ENCODE measurements at places on chromosomes 11 and 22. TPM values are rescaled to one million over a fixed set of nuclear protein-coding genes. Genes with fewer than 3 reads are reported as not detected.
A peak's percentile ranks its signal among the peaks of the same experiment; 100 is the strongest.

DNA sequence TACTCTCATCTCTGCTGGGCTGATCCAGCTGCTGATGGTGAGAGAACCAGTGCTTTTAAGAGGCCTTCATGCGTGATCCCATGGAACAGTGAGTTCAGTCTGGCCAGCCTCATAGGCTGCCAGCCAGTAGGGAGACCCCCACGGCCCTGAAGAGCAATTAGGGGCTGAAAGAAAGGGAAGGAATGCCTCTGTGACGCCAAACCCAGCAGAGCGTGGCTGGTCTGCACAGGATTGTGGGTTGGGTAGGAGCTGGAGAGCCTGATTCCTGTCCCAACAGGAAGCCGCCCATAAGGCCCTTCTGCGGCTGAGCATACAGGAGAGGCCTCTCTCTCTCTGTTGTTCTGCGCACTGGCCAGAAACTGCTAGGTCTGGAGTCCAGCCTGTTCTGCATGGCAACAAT is 181.5 kb upstream of the E2F8 start:
- H3K4me1 ChIP-seq = no peaks in the 10 kb centered on the region
- H3K4me3 ChIP-seq = no peak overlapping the region
- H3K27me3 ChIP-seq = peaks cover 5% of the 10 kb centered on the region
- DNase-seq = no peak
- no peak overlapping the region for H3K27ac ChIP-seq
- no peaks in the 10 kb centered on the region for H3K36me3 ChIP-seq

DNA sequence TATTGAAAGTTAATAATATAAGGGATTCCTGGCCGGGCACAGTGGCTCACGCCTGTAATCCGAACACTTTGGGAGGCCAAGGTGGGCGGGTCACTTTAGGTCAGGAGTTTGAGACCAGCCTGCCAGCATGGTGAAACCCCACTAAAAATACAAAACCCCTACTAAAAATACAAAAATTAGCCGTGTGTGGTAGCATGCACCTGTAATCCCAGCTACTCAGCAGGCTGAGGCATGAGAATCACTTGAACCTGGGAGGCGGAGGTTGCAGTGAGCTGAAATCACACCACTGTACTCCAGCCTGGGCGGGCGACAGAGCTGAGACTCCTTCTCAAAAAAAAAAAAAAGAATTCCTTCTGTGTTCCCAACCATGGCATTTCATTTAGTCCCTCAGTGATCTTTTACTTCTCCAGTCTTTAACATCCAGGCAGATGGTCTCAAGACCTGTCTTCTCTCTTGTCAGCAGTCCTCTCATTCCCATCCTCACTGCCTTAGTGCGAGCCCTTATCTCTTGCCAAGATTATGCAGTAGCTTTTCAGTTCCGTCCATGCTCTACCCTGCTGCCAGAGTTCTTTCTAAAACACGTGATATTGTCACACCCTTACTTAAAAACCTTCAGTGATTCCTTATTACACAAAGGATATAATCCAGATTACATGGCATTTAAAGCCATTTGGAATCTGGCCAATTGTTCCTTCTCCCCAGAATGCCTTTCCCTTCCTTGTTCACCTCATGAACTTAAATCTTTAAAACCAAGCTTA is 17.9 kb downstream of the RTN3 start:
- no peak for DNase-seq
- H3K36me3 ChIP-seq = peaks cover 7% of the 10 kb centered on the region
- H3K4me3 ChIP-seq = no peak overlapping the region
- no peaks in the 10 kb centered on the region for H3K27me3 ChIP-seq

DNA sequence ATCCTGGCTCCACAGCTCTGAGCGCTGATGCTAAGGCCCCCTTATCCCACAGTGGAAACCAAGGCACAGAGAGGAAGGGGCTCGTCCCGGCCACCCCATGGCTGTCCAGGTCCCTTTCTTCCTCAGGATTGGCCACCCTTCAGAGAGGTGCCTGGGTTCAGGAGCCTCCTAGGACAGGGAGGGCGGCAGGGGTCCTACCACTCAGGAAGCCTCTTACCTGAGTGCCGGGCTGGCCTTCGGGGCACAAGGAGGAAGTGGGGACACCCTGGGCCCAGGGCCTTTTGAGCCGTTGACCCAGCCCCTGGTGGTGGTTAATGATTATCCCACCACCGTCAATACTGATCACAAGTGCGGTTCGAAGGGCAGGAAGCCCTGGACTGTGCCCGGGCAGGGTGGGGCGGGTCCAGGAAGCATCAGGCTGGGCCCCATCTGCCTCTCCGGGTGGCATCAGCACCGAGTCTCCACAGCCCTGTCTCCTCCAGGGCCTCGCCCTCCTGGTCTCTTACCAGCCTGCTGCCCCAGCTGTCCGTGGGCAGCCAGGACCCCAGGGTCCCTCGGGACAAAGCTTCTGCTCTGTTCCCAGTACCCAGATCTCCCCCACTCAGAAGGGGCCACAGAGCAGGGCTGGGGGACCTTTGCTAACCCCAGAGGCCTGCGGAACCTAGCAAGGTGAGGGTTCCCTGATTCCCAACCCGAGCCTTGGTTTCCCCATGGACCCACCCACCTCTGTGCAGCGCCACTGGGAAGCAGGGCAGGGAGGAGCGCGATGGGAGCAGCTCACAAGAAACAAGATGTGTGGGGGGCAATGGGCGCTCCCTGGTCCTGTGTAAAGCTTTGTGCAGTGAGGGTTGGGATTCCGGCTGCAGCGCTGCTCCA is 15.0 kb upstream of the EHD1 start:
- H3K27ac ChIP-seq = no peak overlapping the region
- peaks cover 7% of the 10 kb centered on the region for H3K36me3 ChIP-seq
- DNase-seq = no peak
- H3K4me3 ChIP-seq = no peak overlapping the region
- H3K4me1 ChIP-seq = peaks cover 7% of the 10 kb centered on the region
- no peaks in the 10 kb centered on the region for H3K27me3 ChIP-seq

- DNase-seq = no peak
- H3K36me3 ChIP-seq = no peaks in the 10 kb centered on the region
- H3K27ac ChIP-seq = no peak overlapping the region
- no peaks in the 10 kb centered on the region for H3K4me1 ChIP-seq
- H3K27me3 ChIP-seq = peaks cover 3% of the 10 kb centered on the region
Observed at GRCh38 chr11:105179542-105180278, 40.1 kb upstream of the CARD18 start.

GRCh38 chr11:45677770-45678512 is 12.5 kb upstream of the CHST1 start:
- H3K36me3 ChIP-seq = no peaks in the 10 kb centered on the region
- H3K4me3 ChIP-seq = no peak overlapping the region
- no peaks in the 10 kb centered on the region for H3K27me3 ChIP-seq
- H3K27ac ChIP-seq = no peak overlapping the region
- DNase-seq = no peak
- H3K4me1 ChIP-seq = no peaks in the 10 kb centered on the region

- peaks cover 4% of the 10 kb centered on the region for H3K4me1 ChIP-seq
- DNase-seq = peak; percentile 89
- H3K36me3 ChIP-seq = no peaks in the 10 kb centered on the region
- no peak overlapping the region for H3K4me3 ChIP-seq
Observed at GRCh38 chr11:111429066-111429506, 50.0 kb upstream of the POU2AF1 start.

DNA sequence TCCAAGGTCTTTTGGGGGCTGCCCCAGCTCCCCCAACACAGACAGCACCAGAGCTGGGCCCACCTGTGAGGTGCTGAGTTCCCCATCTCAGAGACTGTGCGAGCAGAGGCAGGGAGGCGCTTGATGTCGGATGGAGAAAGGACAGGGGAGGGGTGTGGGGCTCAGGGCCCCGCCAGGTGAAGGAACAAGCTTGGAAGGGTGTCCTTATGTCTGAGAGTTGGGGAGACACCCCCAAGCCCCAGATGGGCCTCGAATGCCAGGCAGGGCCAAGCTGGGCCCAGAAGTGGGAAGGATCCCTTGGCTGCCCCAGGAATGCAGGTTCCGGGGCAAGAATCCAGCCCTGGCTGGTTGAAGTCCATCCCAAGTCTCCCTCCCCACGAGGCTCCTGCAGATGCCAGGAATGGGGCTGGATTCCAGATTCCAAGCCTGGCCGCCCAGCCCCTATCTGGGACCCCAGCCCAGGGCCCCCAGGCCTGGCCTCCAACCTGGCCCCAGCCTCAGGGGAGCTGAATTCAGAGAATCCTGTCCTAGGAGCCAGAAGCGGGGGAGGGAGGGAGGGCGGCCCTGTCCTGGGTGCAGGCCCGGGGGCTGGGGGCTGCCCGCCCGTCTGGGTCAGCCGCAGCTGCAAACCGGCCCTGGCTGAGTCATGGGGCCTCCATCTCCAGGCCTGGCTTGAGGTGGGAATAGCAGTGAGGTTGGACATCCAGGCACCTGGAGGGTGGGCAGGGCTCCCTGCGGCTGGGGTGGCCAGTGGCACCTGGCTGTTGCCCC is 50.9 kb downstream of the CDKN1C start:
- H3K4me1 ChIP-seq = no peaks in the 10 kb centered on the region
- DNase-seq = no peak
- H3K27me3 ChIP-seq = no peaks in the 10 kb centered on the region
- no peak overlapping the region for H3K27ac ChIP-seq
- H3K36me3 ChIP-seq = no peaks in the 10 kb centered on the region

GRCh38 chr22:39003165-39003638 is 10.9 kb upstream of the APOBEC3C start:
- peak overlapping the region; percentile 69 for H3K27ac ChIP-seq
- DNase-seq = peak; percentile 92
- no peak overlapping the region for H3K4me3 ChIP-seq
- peaks cover 9% of the 10 kb centered on the region for H3K4me1 ChIP-seq
- H3K27me3 ChIP-seq = peaks cover 13% of the 10 kb centered on the region

- H3K27ac ChIP-seq = no peak overlapping the region
- DNase-seq = no peak
- H3K36me3 ChIP-seq = no peaks in the 10 kb centered on the region
- no peaks in the 10 kb centered on the region for H3K27me3 ChIP-seq
Observed at GRCh38 chr11:38835966-38836365, 2237.9 kb upstream of the RAG2 start.

- DNase-seq = peak; percentile 25
- no peak overlapping the region for H3K27ac ChIP-seq
- no peak overlapping the region for H3K4me3 ChIP-seq
- H3K4me1 ChIP-seq = no peaks in the 10 kb centered on the region
- H3K27me3 ChIP-seq = no peaks in the 10 kb centered on the region
- no peaks in the 10 kb centered on the region for H3K36me3 ChIP-seq
Observed at GRCh38 chr11:110801328-110801727, 89.1 kb upstream of the ARHGAP20 start.

- no peak for DNase-seq
- H3K4me1 ChIP-seq = no peaks in the 10 kb centered on the region
- no peak overlapping the region for H3K27ac ChIP-seq
- H3K27me3 ChIP-seq = no peaks in the 10 kb centered on the region
- no peak overlapping the region for H3K4me3 ChIP-seq
Observed at GRCh38 chr11:130707217-130707616, 209.1 kb downstream of the SNX19 start.

GRCh38 chr11:76678321-76678720 is 7.8 kb upstream of the LRRC32 start:
- H3K27ac ChIP-seq = no peak overlapping the region
- H3K4me1 ChIP-seq = peaks cover 24% of the 10 kb centered on the region
- H3K36me3 ChIP-seq = no peaks in the 10 kb centered on the region
- no peak for DNase-seq
- H3K4me3 ChIP-seq = peak overlapping the region; percentile 6
- peaks cover 5% of the 10 kb centered on the region for H3K27me3 ChIP-seq

DNA sequence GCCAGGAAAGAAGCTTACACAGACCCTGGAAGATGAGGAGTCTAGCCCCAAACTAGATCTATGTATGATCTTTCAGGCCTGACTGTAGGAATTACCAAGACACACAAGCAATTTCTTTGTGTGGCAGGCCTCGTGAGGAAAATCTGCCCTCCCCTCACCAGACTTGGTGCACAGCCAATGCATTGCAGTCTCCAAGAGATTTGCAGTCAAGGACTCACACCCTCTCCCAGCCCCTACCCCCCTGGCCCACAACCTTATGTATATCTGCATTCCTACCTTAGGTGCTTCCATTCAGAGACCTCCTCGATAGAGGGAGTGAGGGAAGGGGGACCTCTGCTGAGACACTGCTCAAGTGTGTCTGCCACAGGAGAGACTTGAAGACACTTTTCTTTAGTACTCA is 9.8 kb downstream of the OR8B12 start:
- H3K36me3 ChIP-seq = no peaks in the 10 kb centered on the region
- DNase-seq = no peak
- H3K27ac ChIP-seq = no peak overlapping the region
- H3K4me3 ChIP-seq = no peak overlapping the region
- H3K4me1 ChIP-seq = no peaks in the 10 kb centered on the region

DNA sequence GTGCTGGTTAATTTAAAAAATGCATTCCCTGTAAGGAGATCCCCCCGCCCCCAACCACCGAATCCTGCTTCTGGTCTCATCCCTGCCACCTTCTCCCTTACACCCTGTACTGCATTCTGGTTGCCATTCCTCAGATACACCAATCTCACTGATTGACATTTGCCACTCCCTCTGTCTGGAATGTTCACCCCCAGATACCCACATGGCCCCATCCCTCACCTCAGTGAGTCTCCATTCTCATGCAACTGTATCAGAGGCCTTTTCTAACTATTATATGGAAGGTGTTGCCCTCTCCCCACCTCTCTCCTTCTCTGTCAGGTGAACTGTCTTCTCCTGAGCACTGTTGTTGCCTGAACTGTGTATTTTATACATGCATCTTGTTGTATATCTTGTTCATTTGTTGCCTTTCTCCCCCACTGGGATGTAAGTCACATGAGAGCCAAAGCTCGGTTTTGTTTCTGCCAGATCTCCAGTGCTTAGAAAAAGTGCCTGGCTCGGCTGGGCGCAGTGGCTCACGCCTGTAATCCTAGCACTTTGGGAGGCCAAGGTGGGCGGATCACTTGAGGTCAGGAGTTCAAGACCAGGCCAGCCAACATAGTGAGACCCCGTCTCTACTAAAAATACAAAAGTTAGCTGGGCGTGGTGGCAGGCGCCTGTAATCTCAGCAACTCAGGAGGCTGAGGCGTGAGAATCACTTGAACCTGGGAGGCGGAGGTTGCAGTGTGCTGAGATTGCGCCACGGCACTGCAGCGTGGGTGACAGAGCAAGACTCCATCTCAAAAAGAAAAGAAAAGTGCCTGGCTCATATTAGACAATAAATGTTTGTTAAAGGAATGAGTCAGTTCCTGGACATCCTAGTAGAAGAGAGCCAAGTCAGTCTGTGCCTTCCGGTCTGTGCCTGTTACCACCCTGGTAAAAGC is 61.0 kb downstream of the TNRC6B start:
- peaks cover 56% of the 10 kb centered on the region for H3K4me1 ChIP-seq
- peaks cover 14% of the 10 kb centered on the region for H3K36me3 ChIP-seq
- no peaks in the 10 kb centered on the region for H3K27me3 ChIP-seq
- no peak for DNase-seq
- no peak overlapping the region for H3K4me3 ChIP-seq
- H3K27ac ChIP-seq = peak overlapping the region; percentile 55

Gene OR51B4
- not detected for total RNA-seq

Gene HMOX1
- 0.72 TPM for total RNA-seq

Gene HEPN1
- not detected for total RNA-seq

Gene TRAF6
- 10.9 TPM for total RNA-seq

Gene GALNT18
- 8.6 TPM for total RNA-seq

Gene MPZL3
- 64.6 TPM for total RNA-seq

Gene CST6
- 0.45 TPM for total RNA-seq

Gene KRTAP5-2
- total RNA-seq = not detected
